ENCODE measurements at places on chromosomes 3 and 15.

GRCh38 chr3:153980252-153980590, 141.0 kb upstream of the ARHGEF26 start:
- DNase-seq: no peak

DNA sequence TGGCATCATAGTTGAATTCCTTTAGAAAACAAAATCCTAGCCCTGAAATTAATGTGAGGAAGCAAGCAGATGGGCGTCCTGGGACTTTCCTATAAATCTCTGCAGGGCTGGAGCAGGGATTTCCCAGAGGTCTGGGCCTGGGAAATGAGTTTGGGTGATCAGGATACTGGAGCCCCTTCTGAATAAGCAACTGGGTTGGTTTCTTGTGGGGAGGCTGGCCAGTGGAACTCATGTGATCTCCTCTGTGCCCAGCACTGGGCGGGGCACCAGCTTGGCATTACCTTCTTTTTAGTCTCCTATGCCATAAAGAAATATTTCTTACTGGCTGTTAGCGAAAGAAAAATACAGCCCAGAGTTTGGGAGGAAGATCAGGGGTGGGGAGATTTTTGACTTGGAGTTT, 1.7 kb downstream of the THSD4 start:
- DNase-seq: no peak

DNA sequence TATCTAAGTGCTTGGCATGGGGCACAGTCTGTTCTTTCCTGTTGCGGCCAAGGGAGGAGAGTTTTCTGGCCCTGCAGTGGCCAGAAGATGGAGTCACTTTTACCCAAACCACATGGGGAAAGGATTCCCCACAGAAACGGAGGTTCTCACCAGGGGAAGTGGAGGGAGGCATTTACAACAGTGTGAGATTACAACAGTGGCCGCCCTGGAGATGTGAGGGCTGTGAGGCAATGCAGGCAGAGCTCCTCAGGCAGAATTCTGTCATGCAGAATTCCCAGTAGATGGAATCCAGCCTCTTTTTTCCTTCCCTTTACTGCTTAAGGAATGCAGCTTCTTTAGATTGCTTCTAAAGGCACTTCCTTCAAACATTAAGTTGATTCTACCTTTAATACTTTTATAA, 83.1 kb downstream of the CACNA1D start:
- no peak for DNase-seq

DNA sequence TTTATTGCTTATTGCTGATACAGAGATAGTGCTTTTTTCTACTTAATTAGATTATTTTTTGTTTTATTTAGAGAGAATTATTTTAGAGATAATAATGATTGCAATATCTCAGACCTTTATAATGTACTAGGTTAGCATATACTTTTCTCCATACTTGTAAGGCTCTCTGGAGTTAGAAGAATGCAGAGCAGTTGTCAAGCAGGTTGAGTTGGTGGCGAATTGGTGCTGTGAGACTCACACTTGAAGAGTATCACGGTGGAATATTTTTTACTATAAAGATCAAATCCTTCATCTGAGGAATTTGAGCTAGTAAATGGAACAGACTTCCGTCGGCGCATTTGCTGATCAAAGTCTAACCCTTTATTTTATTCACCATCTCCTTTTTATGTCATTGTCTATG, 47.3 kb upstream of the MDFIC2 start:
- DNase-seq: no peak

- DNase-seq: peak; percentile 99
These were observed 510.1 kb upstream of the CFAP20DC start for GRCh38 chr3:59559721-59560435.

DNA sequence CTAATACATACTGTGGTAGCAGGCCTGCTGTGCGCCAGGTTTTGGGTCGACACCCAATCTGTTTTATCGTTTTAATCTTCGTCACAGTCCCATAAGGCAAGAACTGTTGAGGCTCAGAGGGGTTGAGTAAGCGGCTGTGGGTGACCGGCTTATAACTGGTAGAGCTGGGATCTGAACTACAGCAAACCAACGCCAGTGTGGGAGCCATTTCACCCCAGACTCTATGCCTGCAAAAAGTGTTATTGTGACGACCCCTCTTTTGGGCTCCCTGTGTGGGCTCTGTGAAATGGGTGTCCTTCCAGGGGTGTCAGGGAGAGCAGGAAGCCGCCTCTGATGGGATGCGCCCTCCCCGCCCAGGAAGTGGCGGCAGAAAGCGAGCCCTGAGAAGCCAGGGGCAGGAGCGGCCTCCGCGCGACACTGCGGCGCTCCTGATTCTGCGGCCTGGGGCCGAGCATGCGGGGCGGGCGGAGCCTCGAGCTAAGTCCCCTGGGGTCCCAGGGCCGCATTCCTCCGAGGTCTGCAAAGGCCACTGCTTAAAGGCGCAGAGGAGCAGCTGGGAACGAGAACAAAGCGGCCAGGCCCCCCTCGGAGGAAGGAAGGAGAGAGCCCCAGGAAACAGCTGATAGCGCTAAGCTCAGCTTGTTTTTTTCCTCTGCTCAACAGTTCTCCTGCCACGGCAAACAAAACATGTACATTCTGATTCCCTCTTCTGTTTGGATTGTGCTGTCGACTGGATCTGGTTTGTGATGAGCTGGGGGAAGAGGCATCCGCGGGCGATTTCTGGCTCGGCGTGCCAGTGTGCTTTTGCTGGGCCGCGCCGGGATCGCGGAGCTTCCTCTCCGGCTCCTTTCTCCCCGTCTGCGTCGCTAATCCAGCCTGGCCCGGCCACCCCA, 33.9 kb downstream of the GRK7 start:
- peak; percentile 47 for DNase-seq

DNA sequence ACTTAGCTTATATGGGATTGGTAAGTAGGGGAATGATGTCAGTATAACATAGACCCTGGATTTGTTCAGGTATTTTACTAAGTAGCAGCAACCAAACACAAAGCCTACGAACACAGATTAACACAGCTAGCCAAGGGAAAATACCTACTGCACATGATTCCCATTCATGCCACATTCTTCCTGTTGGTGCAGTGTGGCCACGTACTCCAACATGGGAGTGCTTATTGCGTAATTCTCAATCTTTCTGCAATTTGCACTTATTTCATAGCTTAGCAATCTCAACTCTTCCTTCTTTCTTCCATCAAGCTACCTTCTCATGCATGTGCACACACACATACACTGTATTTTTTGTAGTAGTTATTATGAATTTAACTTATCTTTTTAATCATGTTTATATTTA, 186.8 kb downstream of the IL5RA start:
- DNase-seq: no peak

- DNase-seq: peak; percentile 35
These were observed 42.1 kb downstream of the PPCDC start for GRCh38 chr15:75065467-75065850.

DNA sequence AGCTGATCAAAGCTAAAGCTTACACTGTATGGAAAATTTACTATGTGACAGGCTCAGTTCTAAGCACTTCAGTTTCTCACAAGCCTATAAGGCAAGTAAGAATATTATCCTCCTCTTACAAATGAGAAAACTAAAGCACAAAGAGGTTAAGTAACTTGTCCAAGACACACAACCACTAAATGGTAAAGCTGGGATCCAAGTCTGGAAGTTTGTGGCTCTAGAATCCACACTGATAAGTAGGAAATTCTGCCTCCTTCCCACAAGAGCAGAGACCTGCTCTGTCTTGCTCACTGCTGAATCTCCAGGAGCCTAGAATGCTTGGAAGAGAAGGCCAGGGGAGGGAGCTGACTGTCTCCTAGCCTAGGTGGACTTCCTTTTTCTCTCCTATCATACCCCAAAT, 60.6 kb downstream of the MAGI1 start:
- DNase-seq: no peak

- no peak for DNase-seq
These were observed 30.2 kb upstream of the CRBN start for GRCh38 chr3:3209714-3210113.

GRCh38 chr15:63083044-63083443, 38.6 kb upstream of the LACTB start:
- DNase-seq: no peak

DNA sequence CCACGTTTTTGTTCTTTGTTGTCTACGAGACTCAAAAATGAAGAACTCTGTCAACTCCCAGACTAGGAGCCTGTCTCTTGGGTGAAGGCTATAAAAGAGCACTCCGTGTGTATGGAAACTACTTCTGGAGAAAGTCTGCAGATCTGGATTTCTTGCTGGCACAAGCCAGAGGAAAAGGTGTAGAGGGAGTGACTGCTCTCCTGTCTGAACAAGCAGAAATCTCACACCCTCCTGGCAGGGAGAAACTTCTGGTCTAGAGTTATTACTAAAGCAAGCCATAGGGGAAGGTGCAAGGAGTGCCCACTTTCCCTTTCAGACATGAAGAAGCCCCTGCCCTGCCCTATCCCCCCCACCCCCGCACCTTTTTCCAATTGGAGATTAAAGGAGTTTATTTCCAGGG, 9.5 kb downstream of the PLAAT1 start:
- no peak for DNase-seq

GRCh38 chr3:128495435-128495970, 2.5 kb upstream of the GATA2 start:
- DNase-seq: no peak

DNA sequence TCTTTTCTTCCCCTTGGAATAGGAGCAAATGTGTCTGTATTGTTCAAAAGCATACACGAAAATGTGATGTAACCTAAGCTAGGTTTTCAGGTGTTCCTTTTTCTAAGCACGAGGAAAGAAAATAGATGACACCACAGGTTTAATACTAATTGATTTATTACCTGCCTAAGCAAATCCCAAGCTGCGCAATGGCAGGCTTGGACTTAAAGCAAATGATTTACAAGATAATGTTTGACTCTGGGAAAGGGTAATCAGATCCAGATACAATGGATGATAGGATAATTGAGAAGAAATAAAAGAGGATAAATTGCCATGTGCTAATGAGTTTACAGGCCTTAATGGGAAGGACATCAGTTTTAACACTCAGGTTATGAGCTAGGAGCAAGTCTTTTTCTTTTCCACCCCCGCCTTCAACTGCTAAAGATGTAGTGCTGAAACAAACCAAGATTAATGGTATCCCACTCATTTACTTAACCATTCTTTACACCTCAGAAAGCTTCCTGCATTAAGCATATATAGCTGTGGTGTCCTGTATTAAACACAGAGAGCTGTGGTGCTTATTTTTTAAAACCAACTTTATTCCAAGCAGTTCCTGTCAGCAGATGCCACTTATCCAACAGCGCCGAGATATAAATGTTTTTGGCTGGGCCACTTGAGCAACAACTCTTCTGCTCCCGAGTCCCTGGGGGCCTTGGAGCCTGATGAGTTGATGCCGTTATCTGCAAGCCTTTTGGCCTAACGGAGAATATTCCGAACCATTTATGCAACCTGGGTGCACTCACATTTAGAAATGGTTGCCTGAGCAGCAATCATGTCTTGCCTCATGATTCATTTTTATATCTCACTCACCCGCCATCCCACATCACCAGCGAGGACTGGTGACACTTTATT, 205.5 kb downstream of the MECOM start:
- DNase-seq: no peak

- peak; percentile 7 for DNase-seq
These were observed 35.0 kb downstream of the MTMR10 start for GRCh38 chr15:30956216-30957124.

DNA sequence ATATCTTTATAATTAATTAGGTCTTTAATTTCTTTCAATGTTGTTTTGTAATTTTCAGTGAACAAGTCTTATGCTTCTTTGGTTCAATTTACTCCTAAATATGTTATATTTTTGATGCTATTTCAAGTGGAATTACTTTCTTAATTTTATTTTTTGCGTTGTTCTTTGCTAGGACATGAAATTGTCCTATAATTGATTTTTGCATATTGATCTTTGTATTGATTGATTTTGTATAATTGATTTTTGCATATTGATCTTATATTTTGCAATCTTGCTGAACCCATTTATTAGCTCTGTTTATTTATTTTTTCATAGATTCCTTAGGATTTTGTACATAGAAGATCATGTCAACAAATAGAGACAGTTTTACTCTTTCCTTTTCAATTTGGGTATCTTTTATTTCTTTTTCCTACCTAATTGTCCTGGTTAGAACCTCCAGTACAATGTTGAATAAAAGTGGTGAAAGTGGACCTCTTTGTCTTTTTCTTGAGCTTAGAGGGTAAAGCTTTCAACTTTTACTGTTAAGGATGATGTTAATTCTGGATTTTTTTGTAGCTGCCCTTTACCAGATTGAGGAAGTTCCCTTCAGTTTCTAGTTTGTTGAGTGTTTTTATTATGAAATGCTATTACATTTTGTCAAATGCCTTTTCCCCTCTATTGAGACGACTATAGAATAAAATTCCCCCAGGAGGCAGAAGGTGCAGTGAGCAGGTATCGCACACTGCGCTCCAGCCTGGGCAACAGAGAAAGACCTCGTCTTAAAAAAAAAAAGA, 36.8 kb upstream of the CCDC50 start:
- no peak for DNase-seq

- no peak for DNase-seq
These were observed 10.4 kb upstream of the VEPH1 start for GRCh38 chr3:157513585-157513984.

- no peak for DNase-seq
These were observed 18.4 kb downstream of the ISL2 start for GRCh38 chr15:76354823-76355440.

DNA sequence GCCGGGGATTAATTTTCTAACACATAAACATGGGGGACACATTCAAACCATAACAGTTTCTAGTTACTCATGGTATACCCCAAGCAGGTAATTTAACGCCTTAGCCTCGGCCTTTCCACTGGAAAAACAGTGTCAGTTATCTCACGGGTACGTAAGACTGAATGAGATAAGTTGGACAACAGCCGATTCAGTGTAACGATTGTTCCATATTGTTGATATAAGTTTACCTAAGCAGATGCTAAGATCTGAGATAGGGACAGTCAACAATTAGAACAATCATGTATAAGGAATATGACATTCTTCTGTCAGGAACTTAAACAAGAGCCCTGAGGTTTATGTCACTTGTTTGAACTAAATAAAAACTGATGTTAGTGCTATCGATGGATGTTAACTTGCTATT, 130.8 kb downstream of the GHSR start:
- DNase-seq: no peak

DNA sequence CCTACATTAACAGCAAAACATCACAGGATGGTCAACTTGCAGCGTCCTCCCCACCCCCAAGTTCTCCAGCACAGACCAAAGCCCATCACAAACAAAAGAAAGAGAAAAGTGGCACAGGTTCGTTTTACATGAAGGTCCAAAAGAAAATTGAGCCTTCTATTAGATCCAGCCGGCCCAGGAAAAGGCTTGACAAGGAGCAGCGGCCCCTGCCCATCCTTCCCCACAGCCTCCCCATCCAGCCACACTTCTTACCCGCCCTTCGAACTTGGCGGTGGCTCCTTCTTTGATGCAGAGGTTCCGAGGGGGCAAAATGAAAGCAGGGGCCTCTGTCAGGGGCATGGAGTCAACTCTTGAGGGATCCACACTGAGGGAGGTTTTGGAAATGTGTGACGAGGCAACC, 90.7 kb downstream of the MYLK start:
- DNase-seq: no peak

GRCh38 chr3:43030162-43030935, 51.2 kb downstream of the GASK1A start:
- no peak for DNase-seq

GRCh38 chr3:65758876-65759598, 279.7 kb downstream of the MAGI1 start:
- peak; percentile 24 for DNase-seq

All from LHCN-M2 (cell line).